Adrenal gland (tissue), 19 donors: ENCODE measurements at places on chromosomes 7 and 10.

- DNase-seq: no peak
These were observed 86.4 kb upstream of the SEMA3C start for GRCh38 chr7:81005254-81005653.

- no peak for DNase-seq
These were observed 54.2 kb downstream of the DNAJC12 start for GRCh38 chr10:67783606-67784294.

- DNase-seq: no peak
These were observed 328.4 kb downstream of the PHTF2 start for GRCh38 chr7:78127009-78127408.

DNA sequence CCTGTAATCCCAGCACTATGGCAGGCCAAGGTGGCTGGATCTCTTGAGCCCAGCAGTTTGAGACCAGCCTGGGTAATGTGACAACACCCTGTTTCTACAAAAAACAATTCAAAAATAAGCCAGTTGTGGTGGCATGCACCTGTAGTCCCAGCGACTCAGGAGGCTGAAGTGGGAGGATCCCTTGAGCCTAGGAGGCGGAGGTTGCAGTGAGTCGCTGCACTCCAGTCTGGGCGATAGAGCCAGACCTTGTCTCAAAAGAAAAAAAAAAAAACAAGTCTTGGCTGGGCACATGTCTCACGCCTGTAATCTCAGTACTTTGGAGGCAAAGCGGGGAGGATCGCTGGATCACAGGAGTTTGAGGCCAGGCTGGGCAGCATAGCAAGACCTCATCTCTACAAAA lies 74.6 kb upstream of the PDSS1 start:
- no peak for DNase-seq

DNA sequence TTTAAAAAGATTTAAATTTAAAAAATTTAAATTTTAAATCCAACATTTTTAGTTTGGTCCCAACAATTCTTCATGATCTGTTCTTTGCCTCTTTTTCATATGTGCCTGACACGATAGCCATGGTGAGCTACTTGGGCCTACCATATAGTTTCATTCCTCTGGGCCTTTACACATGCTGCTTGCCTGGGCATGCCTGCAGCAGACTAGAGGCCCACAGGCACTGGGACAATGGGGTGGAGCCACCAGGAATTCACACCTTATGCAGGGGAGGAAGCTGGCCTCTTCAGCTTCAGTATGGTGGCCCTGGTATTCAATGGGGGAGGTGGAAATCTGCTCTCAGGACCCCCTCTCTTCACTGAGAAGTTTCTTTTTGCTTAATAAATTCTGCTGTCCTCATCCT lies 37.8 kb upstream of the ZNF365 start:
- DNase-seq: no peak

GRCh38 chr10:6175329-6176055 lies 27.2 kb upstream of the PFKFB3 start:
- no peak for DNase-seq

DNA sequence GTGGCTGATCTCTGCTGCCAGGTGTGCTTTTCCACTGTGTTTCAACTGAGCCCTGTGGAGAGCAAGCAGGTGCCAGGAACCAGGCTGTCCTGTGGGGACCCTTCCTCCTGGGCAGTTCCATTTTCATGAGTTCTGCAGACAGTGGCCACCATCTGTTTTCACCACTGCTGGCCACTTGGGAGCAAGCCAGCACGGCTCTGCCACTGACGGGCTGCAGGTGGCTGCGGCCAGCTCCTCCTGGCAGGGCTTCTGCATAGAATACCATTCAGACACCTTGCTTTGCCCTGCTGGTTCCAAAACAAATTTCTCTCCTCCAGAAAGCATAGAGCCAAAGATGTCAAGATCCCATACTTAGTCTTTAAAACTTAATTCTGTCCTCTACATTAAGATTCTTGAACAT lies 48.3 kb downstream of the LANCL2 start:
- DNase-seq: no peak

DNA sequence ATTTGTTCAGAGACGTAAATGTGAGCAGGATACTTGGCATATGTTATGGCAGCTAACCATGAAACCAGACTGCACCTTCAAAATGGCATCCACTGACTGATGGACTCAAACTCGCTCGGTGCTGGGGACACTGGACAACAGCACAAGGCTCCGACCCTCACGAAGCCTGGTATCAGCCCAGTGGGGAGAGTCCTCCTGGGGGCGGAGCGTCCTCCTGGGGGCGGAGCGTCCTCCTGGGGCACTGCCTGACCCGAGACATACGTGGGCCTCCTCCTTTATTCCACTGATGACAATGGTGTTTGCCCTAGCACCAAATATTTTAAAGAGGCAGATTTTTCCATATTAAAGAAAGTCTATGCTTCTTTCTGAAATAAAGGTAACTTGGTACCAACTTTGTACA lies 39.5 kb downstream of the ESYT2 start:
- no peak for DNase-seq

DNA sequence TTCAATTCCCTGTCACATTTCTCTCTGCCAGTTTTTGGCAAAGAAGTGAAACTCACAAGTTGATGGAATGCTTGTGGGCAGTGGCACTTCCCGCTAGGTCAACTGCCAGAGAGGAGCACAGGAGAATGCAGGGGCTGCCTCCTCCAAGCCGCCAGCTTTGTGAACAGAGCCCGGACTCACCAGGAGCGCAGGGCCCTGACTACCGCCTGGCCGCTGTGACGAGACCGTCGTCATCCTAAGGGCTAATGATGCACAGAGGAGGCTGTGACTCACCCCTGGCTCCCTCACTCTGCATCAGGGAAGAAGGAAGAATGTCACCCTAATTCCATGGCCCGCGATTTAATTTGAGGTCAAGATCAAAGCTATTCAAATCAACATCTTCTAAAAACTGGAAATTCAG lies 123.9 kb downstream of the TAX1BP1 start:
- peak; percentile 82 for DNase-seq

- DNase-seq: no peak
These were observed 55.3 kb downstream of the SVIL start for GRCh38 chr10:29579455-29579970.
